ENCODE measurements at places on chromosomes 16 and 17.

- no peak for DNase-seq
These were observed 135.2 kb downstream of the CCDC182 start for GRCh38 chr17:57609878-57610270.

DNA sequence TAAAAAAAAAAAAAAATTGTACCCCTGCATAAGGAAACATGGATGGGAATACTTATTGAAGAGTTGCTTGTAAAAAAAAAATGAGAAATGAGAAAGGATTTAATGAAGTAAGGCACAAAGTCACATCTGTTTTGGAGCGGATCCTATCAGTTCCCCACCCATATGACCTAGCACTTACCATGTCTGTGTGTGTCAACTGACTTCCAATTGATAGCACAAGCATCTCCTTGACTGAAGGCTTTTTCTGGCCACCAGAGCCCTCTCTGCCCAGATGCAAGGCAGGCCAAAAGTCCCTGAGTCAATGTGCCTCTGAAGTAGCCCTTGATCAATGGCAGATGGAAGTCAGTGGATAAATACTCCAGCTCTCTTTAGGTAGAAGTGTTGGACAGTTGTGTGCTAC, 13.4 kb upstream of the NLK start:
- no peak for DNase-seq

DNA sequence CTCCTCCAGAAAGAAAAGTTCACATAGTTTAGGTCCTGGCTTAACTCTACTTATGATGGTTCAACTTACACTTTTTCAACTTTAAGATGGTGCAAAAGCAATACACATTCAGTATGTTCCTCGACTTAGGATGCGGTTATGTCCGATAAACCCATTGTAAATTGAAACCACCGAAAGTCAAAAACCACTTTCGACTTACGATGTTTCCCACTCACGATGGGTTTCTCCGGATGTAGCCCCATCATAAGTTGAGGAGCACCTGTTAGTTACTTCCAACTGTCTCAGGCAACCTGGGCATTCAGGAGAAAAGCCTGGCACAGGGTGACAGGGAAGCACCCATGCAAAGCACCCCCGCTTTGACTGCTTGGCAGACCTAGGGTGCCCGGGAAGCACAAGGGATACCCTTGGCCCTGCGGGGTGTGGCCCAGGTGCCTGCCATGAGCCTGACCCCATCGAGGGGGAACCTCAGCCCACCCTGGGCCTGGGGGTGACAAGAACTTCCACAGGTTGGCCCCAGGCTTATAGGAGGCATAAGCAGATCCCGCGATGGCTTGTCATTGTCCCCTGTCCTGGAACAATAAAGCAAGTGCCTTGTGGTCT, 14.0 kb downstream of the UNC119 start:
- DNase-seq = no peak

DNA sequence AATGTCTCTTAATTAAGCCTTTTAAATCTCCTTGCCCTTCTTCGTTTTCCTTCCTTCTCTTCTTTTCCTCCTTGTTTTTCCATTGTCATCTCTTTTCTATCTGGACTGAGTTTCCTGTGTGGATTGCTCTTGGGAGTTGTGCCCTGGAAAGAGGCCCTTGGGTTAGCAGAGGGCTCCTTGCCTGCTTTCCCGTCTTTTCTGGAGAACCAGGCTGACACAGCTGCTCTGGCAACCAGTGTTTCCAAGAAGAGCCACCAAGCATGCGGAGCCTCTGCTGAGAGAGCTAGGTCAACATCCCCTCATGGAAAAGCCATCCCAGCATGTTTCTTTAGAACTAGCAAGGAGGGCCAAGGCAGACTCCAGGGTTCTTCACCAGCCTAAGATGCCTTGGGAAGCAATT, 75.4 kb downstream of the HLF start:
- DNase-seq = no peak

Data from NCI-H1436 (cell line).